ENCODE measurements at places on chromosomes 3 and 15.

- H3K27me3 ChIP-seq: no peaks in the 10 kb centered on the region
- no peaks in the 10 kb centered on the region for H3K4me1 ChIP-seq
- H3K36me3 ChIP-seq: no peaks in the 10 kb centered on the region
- no peak overlapping the region for H3K27ac ChIP-seq
- DNase-seq: no peak
- no peak overlapping the region for H3K4me3 ChIP-seq
Observed at GRCh38 chr15:40217166-40217824, 21.6 kb upstream of the PAK6 start.

DNA sequence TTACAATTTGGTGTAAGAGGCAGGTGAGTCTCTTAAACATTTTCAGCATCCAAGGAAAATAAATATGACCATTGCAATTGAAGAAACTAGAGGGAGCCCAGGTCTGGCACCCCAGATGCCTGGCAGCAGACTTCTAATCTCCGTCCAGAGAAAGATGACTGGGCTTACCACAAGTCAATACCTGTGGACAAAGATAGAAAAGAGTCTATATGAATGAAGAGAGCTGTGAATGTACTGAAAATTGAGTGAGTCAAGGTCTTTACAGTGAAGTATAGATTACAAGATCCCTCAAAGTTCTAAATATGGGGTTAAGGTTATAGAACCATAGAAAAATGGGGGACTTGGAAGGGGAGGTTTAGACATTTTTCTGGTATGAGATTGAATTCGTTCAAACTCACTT lies 827.4 kb upstream of the NR2F2 start:
- no peaks in the 10 kb centered on the region for H3K27me3 ChIP-seq
- no peaks in the 10 kb centered on the region for H3K4me1 ChIP-seq
- no peak overlapping the region for H3K4me3 ChIP-seq
- H3K27ac ChIP-seq: no peak overlapping the region

DNA sequence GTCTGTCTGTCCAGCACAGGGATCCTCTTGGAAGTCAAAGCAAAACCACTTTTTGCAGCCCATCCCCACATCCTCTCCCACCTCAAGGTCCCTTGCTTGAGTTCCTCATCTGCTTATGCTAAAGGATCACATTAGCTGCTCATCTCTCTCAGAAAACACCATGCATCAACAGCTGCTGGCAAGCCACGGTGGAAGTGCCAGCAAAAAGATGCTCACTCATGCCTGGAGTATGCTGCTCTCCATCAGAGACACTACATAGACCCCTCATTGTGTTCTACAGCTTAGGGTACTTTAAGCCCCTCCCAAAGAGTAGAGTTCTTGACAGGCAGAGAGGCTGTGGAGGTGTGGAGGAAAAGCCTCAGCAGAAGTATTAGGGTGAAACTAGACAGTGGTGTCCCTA lies 94.6 kb upstream of the COL8A1 start:
- no peaks in the 10 kb centered on the region for H3K36me3 ChIP-seq
- no peaks in the 10 kb centered on the region for H3K27me3 ChIP-seq
- DNase-seq: no peak
- H3K4me3 ChIP-seq: no peak overlapping the region
- H3K27ac ChIP-seq: no peak overlapping the region

DNA sequence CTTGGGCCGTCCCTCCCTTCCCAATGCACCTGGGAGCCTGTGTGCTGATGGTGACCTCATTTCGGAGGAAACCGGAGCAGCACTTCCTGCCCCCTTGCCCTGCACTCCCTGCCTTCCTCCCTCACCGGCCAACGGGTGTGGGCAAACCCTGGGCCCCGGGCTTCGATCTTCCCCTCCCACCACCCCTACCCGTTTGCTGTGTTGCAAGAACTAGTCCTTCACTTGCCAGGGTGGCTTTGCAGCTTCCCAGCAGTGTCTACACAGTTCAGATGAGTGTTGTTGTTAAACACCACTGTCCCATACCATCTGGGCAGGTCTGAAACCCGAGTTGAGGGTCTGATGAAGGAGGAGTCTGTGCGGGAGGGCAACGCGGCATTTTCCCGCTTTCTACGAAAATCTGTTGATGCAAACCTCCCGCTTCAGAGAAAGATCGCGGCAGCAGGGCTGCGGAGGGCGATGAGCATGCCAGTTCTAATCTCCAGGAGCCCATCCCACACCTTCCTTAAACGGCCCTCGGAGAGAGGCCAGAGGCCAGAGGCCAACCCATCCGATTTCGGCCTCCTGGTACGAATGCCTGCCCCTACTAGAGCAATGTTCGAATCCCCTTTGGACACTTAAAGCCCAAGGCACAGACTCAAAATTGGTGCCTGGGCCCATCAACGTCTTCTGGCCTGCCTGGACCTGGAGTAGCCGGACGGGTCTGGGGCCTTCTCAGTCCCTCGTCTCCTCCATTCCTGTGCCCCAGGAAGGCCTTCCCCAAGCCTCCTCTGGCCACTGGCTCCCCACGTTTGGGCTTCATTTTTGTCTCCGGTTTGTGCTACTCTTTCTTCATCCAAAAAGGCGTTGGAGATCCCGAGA lies 35.7 kb upstream of the POLG start:
- H3K36me3 ChIP-seq: no peaks in the 10 kb centered on the region
- H3K4me3 ChIP-seq: no peak overlapping the region

DNA sequence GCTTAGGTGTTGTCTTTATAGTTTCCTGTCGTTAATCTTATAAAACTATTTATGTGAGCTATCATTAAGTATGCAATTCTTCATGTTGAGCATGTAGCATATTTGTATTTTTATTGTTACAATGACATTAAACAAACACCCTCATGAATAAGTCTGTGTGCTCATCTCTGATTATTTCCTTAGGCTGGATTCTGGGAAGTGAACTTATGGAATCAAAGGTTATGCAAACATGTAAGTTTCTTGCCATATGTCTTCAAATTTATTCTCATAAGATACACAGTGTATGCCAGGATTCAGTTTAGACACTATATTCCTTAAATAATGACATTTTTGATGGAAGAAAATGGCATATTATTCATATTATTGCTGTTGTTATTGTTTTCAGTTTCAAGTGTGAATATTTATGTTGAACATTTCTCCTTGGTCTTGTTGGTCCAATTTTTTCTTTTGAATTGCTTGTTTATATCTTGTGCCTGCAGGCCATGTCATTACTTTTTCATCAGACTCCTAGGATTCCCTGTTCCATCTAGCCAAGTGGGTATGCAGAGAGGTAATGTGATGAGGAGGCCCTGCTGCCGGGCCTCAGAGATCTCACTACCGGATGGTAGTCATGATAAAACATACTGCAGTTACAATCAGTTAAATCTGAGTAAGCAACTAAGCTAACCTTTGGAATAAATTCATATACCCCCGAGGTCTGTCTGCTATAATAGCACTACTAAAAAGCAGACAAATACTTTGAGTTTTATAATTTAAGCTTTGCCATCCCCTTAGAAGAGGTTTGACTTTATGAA lies 684.3 kb upstream of the SGO1 start:
- DNase-seq: no peak
- H3K27ac ChIP-seq: no peak overlapping the region
- H3K4me3 ChIP-seq: no peak overlapping the region
- no peaks in the 10 kb centered on the region for H3K36me3 ChIP-seq
- H3K4me1 ChIP-seq: no peaks in the 10 kb centered on the region

- DNase-seq: peak; percentile 81
- H3K4me1 ChIP-seq: peaks cover 17% of the 10 kb centered on the region
- peak overlapping the region; percentile 23 for H3K4me3 ChIP-seq
- H3K27ac ChIP-seq: peak overlapping the region; percentile 79
- no peaks in the 10 kb centered on the region for H3K36me3 ChIP-seq
Observed at GRCh38 chr15:68299436-68299835, 21.9 kb downstream of the FEM1B start.

GRCh38 chr3:170840291-170840859 lies 29.6 kb downstream of the RPL22L1 start:
- no peak overlapping the region for H3K4me3 ChIP-seq
- H3K4me1 ChIP-seq: no peaks in the 10 kb centered on the region

DNA sequence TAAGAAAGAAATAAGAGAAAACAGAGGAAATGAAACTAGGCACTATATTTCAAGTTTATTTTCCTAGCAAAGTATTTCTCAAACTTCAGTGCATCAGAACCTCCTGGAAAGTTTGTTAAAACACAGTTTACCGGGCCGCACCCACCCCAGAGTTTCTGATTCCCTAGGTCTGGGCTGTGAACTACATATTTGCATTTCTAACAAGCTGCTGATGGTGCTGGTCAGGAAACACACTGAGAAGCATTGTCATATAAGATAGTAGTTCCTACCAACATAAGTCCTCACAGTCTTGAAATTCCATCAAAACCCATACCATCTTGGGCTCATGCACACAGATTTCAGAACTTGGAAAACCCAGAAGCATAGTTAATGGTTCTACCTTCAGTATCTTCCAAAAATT lies 8.3 kb downstream of the SLC9A9 start:
- no peak overlapping the region for H3K4me3 ChIP-seq
- no peaks in the 10 kb centered on the region for H3K36me3 ChIP-seq
- H3K27ac ChIP-seq: no peak overlapping the region
- DNase-seq: no peak
- peaks cover 22% of the 10 kb centered on the region for H3K4me1 ChIP-seq

DNA sequence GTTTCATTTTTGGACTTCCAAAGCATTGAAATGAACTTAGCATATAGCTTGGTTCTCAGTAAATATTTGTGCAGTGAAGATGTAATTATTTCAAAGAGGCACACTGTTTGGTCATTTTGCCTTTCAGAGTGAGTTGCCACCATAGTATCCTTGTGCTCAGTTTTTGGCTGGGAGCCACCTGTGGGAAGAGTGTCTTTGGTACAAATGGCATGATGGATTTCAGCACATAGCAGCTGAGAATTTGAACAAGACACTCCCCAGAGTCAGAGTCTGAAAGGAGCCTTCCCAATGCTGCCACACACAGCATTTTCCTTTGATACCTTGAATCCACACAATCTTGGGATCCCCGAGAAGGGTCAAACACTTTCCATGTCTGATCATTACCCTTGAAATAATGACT lies 897.2 kb upstream of the ARPP21 start:
- no peaks in the 10 kb centered on the region for H3K36me3 ChIP-seq
- H3K27me3 ChIP-seq: no peaks in the 10 kb centered on the region
- no peak overlapping the region for H3K27ac ChIP-seq
- H3K4me1 ChIP-seq: no peaks in the 10 kb centered on the region
- H3K4me3 ChIP-seq: no peak overlapping the region

GRCh38 chr15:75545064-75545463 lies 34.1 kb downstream of the PTPN9 start:
- no peak overlapping the region for H3K4me3 ChIP-seq
- H3K27me3 ChIP-seq: no peaks in the 10 kb centered on the region
- no peak for DNase-seq
- H3K36me3 ChIP-seq: no peaks in the 10 kb centered on the region
- peaks cover 32% of the 10 kb centered on the region for H3K4me1 ChIP-seq

DNA sequence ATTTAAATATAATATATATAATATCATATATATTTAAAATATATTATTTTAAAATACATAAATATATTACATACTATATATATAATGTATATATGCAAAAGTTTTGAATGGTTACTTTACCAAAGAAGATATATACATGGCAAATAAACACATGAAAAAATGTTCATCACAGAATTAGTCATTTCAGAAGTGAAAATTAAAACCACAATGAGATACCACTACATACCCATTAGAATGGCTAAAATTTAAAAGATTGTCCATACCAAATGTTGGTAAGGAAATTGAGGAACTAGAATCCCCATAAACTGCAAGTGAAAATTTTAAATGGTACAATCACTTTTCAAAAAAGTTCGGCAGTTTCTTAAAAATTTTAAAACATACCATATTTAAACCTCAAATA lies 23.6 kb upstream of the COL8A1 start:
- no peak for DNase-seq
- no peaks in the 10 kb centered on the region for H3K36me3 ChIP-seq
- H3K4me1 ChIP-seq: no peaks in the 10 kb centered on the region

DNA sequence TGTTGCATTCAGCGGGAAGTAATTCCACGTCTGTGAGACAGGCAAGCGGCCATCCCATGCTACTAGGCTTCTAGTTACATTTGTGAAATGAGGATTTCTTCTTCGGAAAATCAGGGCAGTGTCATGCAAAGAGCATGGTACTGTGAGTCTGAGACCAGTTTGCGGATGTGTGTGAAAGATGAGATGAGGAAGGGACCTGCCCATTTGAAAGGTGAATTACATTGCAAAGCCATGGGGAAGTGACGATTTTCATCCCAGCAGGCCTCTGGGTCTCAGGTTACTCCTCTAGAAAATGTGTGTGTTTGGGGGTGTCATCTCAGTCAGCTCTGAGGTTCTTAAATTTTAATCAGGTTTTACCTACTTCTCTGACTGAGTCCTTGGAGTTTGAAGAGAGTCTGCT lies 16.1 kb downstream of the TLE3 start:
- no peaks in the 10 kb centered on the region for H3K27me3 ChIP-seq
- DNase-seq: no peak
- H3K4me1 ChIP-seq: peaks cover 46% of the 10 kb centered on the region
- no peak overlapping the region for H3K27ac ChIP-seq

- H3K27me3 ChIP-seq: no peaks in the 10 kb centered on the region
- H3K36me3 ChIP-seq: no peaks in the 10 kb centered on the region
- no peak for DNase-seq
- H3K4me1 ChIP-seq: no peaks in the 10 kb centered on the region
Observed at GRCh38 chr15:38436993-38437392, 16.9 kb upstream of the FAM98B start.

DNA sequence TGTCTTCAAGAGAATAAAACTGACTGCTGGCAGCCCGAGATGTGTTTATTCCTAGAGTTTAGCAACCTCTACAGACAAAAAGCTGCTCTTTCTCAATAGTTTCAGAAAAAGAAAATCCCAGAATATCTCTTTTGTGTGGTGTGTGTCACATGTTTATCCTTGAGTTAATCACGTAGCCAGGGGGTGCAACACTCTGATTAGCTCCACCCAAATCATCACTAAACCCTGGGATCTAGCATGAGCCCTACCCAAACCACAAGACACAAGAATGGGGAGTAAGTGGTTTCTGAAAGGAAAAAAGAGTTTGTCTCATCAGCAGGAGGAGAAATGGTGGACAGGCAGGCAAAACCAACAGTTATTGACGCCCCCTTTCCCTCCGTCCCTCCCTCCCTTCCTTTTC lies 78.5 kb upstream of the AGBL1 start:
- H3K36me3 ChIP-seq: no peaks in the 10 kb centered on the region
- no peak for DNase-seq
- no peaks in the 10 kb centered on the region for H3K4me1 ChIP-seq
- no peak overlapping the region for H3K27ac ChIP-seq
- H3K4me3 ChIP-seq: no peak overlapping the region
- H3K27me3 ChIP-seq: no peaks in the 10 kb centered on the region

DNA sequence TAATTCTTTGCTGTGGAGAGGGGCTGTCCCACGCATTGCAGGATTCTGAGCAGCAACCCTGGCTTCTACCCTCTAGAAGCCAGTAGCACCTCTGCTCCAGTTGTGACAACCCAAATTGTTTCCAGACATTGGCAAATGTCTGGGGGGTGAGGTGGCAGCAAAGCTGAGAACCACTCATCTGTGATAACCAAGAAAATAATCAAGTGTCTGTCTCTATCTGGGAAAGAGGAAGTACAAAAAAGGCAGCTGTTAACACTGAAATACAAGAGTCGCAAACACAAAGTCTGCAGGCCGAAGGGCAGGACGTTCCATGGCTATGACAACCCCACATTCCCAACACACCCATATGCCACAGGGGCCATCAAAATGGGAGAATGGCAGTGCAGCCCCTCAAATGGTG lies 42.2 kb upstream of the GNB5 start:
- no peak overlapping the region for H3K27ac ChIP-seq
- H3K27me3 ChIP-seq: no peaks in the 10 kb centered on the region
- no peaks in the 10 kb centered on the region for H3K4me1 ChIP-seq
